ENCODE measurements at places on chromosomes 4 and X. TPM values are rescaled to one million over a fixed set of nuclear protein-coding genes. Genes with fewer than 3 reads are reported as not detected.

- no peak for DNase-seq
Measured at GRCh38 chrX:134542485-134542884, 82.5 kb downstream of the HPRT1 start.

GRCh38 chr4:72442715-72443114 lies 126.3 kb downstream of the ADAMTS3 start:
- DNase-seq, result no peak

GRCh38 chrX:106415276-106415895 lies 196.4 kb upstream of the RADX start:
- DNase-seq, result no peak

GRCh38 chr4:76200771-76201231 lies 12.8 kb downstream of the SCARB2 start:
- DNase-seq, result no peak

DNA sequence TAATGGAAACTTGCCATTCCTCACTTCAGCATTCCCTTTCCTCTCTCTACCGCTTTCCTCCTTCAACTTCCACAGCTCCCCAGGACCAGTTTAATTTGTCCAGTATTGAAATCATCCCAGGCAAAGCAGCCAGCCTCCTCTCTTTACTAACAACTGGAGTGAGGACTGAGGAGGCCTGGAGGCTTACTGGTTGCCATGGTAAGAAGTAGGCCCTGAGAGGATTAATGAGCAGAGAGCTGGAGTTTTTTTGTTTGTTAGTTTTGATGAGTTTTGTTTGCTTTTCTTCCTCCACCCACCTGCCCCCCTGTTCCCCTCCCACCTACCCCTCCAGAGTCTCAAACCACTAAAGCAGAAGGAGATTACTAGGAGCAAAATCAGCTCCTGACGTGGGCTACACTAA lies 29.5 kb upstream of the PLP1 start:
- no peak for DNase-seq

- no peak for DNase-seq
Measured at GRCh38 chr4:53039741-53040458, 177.8 kb downstream of the RASL11B start.

GRCh38 chr4:186644737-186645261 lies 78.9 kb downstream of the FAT1 start:
- peak; percentile 33 for DNase-seq

GRCh38 chrX:49108641-49109040 lies 14.9 kb downstream of the GPKOW start:
- DNase-seq, result no peak

- no peak for DNase-seq
Measured at GRCh38 chrX:22135171-22135711, 103.1 kb downstream of the PHEX start.

DNA sequence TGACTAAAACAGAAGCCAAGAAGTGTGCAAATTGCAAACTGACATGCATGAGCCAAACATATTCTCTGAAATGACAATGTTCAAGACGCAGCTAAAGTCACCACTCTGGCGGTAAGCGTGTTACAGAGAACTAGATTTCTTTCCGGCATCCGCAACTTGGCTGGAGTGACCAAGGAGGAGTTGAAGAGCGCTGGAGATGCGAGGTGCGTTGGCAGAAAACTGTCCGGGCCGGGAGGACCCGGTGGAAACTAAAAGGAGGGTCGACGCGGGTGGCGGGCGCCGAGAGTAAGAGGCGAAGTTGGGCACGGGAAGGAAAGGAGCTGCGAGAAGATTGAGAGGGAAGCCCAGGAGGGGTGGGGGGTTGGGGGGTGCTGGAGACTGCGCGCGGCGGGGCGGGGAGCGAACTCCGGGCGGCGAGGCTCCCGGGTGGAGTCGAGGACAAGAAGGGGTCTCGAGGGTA lies 807 bp downstream of the SEL1L3 start:
- peak; percentile 35 for DNase-seq

DNA sequence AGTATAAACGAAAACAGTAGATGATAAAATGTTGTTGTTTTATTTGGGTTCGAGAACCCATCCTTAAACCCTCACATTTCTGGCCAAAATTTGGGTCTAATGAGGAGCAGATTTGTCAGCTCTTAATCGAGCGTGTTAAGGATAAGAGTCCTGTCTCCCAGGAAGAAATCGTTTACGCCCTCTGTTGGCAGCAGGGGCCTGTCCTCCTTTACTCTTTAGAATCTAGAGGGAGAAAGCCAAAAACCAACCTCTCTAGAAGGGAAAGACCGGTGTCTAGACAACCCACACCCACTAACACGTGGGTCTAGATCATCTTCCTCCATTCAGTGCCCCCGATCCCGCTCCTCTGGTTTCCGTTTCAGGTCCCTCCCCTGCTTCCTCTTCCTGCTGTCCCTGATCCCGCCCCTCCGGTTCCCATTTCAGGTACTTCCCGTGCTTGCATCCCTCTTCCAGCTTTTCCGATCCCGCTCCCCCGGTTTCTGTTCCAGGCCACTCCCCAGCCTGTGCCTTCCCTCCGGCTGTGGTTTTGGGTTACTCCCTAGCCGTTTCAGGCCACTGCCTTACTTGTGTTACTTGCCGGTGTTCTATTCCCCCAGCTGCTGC lies 339.1 kb downstream of the PAPSS1 start:
- no peak for DNase-seq

GRCh38 chrX:71586929-71587328 lies 8.7 kb downstream of the GCNA start:
- DNase-seq, result no peak

GRCh38 chr4:112910109-112910736 lies 139.2 kb upstream of the ANK2 start:
- no peak for DNase-seq

- no peak for DNase-seq
Measured at GRCh38 chr4:136526517-136526916, 1005.8 kb downstream of the PCDH18 start.

DNA sequence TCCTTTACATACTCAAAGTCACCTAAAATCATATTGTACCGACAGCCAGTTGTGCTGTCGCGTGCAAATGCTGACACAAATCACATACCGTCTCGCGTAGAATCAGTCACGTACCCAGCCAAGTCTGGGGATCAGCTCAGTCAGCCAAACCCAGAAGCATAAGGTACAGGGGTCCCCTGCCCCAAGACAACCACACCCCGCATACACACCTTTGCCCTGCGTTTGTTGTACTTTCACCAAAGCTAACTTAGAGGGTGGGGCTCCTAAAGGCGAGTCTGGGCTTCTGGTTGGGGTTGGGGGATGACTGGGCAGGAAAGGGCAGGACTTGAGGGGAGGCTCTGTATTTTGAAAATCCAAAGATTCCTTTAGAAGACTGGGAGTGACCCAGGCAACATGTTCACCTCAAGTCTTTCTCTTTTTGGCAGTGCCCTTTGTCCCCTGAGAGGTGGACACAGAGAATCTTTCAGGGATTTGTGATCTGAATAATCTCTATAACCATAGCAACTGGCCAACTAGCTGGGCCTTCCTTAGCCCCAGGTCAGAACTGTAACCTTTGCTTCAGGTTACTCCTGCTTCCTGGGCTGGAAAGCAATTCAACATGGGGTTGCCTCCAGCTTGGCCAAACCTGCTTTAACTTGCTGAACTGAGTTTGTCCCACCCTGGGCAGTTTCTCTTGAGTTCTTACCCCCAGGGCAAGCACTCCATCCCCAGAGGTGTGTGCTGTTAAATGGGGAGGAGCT lies 992 bp downstream of the GDPD2 start:
- DNase-seq, result no peak

DNA sequence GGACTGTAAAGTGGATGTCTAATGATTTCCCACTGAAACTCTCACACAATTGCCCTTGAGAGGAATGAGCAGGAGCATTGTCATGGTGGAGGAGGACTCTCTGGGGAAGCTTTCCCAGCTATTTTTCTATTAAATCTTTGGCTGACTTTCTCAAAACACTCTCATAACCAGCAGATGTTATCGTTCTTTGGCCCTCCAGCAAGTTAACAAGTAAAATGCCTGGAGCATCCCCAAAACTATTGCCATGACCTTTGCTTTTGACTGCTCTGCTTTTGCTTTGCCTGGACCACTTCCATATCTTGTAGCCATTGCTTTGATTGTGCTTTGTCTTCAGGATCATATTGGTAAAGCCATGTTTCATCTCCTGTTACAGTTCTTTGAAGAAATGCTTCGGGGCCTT lies 120.2 kb upstream of the PDE5A start:
- DNase-seq, result no peak

DNA sequence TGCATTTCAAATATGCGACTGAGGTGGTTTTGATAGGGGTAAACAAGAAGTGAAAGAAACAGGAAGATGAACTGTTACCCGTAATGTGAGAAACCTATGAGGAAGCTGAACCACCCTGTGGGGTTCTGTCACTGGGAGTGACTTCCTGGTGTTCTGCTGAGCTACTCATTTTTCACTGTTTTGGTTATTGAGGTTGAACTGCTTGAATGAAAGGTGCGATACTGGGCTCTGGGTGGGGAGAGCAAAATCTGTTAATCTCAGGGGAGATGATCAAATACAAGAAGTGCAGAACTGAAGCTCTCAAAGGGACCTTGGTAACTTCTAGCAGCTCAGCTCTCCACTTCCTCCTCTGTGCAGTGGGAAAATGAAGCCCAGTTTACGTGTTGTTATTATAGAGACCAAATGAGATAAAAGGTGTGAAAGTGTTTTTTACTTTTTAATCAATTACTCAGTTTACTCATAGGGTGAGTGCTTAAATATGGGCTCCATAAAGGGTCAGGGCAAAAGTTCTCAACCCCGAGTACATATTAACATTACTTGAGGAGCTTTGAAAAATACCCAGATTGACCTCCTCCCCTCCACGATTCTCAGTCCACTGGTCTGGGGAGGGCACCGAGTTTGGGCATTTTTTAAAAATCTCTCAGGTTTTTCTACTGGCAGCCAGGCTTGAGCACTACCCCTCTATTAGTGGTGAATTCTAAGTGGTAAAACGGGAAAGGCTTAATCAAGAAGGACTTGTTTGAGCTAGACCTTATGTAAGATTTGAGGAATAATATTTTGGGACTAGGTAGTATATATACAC lies 66.7 kb downstream of the COQ2 start:
- no peak for DNase-seq

GRCh38 chr4:7354927-7355326 lies 79.8 kb downstream of the PSAPL1 start:
- DNase-seq, result no peak

DNA sequence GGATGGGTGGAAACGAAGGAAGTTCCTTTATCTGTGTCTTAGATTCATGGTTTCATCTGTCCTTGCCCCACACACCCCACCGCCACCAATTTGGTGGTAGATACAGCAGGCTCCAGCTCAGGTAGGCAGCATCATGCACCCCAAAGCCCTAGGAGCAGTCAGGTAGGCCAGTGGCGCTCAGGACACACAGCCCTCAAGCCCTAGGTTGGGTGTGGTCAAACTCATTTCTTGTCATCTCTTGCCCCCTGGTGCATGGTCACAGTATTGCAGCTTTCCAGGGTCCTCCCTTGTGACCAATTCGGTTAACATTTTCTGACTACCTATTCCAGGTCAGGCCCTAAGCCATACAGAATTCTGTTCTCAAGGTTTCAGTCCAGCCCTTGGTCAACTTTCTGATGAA lies 14.5 kb upstream of the PRRG3 start:
- DNase-seq, result peak; percentile 34

DNA sequence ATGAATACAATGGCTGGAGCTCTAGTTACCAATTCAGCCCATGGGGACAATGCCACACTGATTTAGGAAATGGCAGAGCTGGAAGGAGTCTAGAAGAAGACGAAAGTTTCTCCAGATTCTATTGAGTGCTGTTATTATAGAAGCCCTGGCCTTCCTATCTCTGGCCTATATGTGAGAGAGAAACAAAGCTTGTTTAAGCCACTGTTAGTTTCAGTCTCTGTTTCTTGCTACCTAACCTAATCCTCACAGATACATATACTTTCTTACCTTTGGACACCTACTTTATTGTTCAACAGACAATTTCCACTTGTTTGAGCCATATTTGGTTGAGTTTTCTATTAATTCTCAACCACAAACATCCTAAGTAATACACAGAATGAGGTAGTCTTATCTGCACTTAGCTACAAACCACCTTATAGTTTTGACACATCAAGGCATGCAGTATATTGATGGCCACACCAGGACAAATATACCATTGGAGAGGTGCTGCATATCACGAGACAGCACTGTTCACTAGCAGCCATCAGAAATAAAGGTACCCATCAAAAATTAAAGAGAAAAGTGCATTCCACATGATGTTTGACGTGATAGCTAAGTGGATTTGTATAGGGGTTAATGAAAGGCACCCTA lies 190.2 kb downstream of the SMIM20 start:
- DNase-seq, result no peak

GRCh38 chr4:19300213-19300612 lies 951.5 kb upstream of the SLIT2 start:
- no peak for DNase-seq

- no peak for DNase-seq
Measured at GRCh38 chr4:7426525-7427171, 8.1 kb downstream of the PSAPL1 start.

DNA sequence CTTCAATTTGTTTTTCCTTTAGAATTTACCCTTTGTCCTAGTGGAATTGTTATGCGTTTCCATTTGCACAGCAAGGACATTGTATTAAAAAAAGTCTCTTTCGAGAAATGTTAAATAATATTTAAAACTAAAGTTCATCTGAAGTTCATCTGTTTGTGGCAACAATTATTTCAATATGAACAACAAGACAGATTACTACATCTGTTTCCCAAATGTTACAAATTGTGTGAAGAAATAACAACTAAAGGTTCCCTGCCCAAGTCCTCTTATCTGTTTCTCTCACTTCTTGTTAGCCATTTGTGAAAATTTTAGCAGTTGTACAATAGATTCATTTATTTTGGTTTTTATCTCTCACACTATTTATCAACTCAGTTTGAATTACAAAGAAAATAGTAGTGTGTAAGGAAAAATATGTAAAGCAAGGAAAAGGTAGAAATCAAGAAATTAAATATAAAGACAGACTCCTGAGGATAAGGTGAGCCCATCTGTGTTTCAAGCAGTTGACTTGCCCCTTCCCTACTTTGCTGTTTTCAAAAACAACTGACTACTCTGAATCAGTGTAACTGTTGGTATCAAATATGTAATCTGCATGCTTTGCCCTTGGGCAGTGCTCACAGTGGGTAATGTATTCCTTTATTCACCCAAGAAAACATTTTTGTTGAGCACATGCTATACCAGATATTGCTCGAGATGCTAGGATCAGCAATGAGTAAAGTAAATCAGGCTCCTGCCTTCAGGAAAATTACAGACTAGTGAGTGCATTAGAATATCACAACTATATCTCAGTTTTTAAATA lies 118.9 kb upstream of the PCDH7 start:
- no peak for DNase-seq

Gene UCHL1
- 26.4 TPM for total RNA-seq

Gene MAGEA1
- total RNA-seq, result not detected

Gene CSAG2
- not detected for total RNA-seq

Gene ADH7
- total RNA-seq, result not detected

Gene RHOXF2
- total RNA-seq, result not detected

Gene NKX1-1
- not detected for total RNA-seq

Gene ARAF
- total RNA-seq, result 64.4 TPM
